ENCODE measurements at places on chromosomes 16 and 17.

- peak; percentile 39 for DNase-seq
These were observed 41.8 kb downstream of the KCNJ12 start for GRCh38 chr17:21417921-21418320.

- DNase-seq = no peak
These were observed 208.9 kb downstream of the RBFOX3 start for GRCh38 chr17:79401704-79402674.

GRCh38 chr16:87176735-87177134 lies 140.5 kb downstream of the C16orf95 start:
- DNase-seq = no peak

DNA sequence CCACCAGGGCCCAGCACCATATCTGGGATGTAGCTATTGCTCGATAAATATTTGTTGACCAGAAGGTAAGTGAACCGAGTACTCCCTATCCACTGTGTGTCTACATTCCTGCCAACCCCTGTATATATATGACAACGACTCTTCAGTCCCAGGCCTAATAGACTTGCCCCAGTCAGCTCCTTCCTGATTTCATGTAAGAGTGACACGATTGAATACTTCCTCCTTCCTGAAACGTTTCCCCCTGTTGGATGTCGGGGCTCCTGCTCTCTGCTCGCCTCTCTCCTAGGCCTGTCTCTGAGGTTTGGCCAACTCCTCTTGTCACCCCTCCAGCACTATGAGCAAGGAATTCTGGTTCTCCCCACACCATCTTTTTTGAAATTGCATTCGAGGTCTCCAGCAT lies 178.9 kb downstream of the PRKCA start:
- no peak for DNase-seq

GRCh38 chr16:35747658-35748455 lies 2288.4 kb downstream of the TP53TG3F start:
- DNase-seq = no peak

GRCh38 chr17:45302649-45303173 lies 14.1 kb downstream of the MAP3K14 start:
- no peak for DNase-seq

DNA sequence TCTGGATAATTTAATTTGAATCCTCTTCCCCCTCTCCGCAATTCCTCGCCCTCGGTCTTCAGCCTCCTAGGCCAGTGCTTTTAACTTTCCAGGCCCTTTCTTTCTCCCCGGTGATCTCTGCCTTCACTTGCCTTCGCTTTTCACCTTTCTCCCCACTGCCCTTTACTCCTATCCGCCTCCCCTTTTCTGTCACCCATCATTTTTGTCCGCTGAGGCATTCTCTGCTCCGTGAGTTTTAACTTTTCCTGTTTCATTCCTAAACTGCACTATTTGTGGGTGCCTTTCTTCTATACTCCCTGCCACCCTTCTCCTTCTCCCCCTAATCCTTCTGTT lies 729 bp downstream of the LONP2 start:
- no peak for DNase-seq

- peak; percentile 86 for DNase-seq
These were observed at the start of gene SETD6 for GRCh38 chr16:58515125-58515870. Gene SETD6, plus strand, starts transcription at chr16:58515517. Its CDS starts 21 bp downstream, at chr16:58515538.

GRCh38 chr16:26598998-26599784 lies 467.5 kb upstream of the C16orf82 start:
- DNase-seq = no peak

DNA sequence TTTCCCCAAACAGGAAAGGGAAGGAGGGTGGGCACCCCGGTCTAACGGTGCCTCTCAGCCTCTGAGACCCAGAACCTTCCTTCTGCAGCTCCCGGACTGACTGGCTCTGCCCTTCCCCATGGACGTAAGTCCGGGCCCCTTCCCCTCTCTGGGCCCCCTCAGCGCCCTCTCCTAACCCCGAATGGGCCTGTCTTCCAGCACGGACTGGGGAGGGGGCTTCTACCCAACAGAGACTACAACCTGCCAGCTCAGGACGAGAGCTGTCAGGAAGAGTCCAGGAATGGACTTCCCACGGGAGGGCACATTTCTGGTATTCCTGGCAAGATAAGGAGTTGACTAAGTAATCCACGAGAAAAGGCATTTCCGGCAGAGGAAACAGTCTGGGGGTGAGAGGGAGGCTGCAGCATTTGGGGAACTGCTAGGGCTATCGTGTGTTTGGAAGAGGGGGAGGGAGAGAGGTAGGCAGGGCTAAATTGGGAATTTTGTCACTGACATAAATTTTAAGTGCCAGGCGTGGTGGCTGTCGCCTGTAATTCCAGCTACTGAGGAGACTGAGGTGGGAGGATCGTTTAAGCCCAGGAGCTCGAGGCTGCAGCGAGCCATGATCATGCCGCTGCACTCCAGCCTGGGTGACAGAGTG lies 12.1 kb upstream of the ALDOA start:
- no peak for DNase-seq

GRCh38 chr16:17470182-17470907 lies 415 bp downstream of the XYLT1 start:
- DNase-seq = no peak

DNA sequence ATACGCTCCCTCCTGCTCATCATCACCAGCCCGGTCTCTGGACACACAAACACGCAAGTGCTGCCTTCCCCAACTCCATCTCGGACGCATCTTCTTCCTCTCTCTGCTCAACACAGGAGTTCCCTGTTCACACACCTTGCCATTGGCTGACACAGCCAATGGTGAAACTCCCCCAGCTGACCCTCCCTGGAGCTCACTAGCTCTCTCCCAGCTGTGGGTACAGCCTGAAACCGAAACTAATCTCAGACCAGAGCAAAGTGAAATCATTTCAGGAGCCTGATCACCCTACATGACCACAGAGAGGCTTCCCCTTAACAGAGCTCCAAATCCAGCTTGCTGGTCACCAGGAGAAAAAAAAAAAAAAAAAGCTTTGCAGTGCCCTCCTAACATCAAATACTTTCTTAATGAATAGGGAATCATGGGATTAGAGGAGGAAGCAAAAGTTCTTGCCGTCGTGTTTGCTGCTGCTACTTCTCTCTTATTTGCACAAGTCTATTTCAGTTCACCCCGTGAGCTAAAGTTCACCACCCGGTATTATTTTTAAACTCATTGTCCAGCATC lies 8.3 kb downstream of the CUEDC1 start:
- no peak for DNase-seq

DNA sequence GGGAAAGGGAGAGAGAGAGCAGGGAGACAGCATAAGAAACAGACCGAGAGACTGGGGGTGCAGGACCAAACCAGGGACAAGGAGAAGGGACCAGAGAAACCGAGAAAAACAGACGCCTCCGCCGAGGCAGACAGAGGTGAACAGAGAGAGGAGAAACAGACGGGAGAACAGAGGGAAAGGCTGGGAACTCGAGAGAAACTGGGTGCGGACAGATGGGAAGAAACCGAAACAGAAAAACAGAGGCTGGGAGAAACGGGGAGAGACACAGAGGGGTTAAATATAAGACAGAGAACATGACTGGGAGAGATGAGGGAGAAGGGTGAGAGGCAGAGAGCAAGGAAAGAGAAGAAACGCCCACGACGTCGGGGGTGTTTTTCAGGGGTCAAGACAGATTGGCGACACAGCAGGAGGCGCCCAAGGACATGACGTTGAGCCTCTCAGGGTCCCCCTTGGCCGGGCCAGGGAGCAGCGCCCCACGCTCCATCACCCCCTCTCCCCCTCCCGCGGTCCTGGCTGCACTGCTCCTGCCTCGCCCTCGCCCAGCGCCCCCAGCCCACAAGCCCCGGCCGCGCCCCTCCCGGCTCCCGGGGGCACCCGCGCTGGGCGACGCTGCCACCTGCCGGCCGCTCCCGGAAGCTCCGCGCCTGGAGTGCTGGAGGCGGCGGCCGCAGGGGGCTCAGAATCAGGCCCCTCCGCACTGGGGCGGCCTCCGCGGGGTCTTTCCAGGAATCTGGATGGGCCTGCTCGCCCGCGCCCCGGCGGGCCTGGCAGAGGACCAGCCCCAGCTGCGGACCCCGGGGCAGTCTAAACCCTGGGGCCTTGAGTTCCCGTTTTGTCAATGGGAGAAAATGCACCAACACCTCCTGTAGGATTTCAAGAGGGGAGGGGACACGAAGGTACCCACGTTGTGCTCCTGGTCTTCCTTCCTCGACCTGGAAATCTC lies 1.3 kb upstream of the TMEM92 start:
- no peak for DNase-seq

GRCh38 chr17:1515640-1516387 lies 598 bp downstream of the INPP5K start:
- no peak for DNase-seq

GRCh38 chr16:10635365-10636021 lies 55.1 kb upstream of the EMP2 start:
- DNase-seq = no peak

DNA sequence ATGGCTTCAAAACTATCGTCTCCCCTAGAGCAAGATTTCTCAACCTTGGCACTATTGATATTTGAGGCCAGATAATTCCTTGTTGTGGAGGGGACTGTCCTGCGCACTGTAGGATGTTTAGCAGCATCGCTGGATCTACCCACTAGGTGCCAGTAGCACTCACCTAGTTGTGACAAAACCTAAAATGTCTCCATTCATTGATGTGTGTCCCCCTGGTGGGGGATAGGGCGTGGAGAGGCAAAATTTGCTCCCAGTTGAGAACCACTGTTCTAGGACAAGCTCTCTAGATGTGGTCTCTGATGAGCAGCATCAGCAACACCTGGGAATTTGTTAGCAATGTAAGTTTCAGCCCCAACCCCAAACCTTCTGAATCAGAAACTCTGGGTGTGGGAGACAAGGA lies 259.0 kb downstream of the XYLT1 start:
- no peak for DNase-seq

GRCh38 chr16:23124315-23124714 lies 24.9 kb downstream of the USP31 start:
- no peak for DNase-seq

DNA sequence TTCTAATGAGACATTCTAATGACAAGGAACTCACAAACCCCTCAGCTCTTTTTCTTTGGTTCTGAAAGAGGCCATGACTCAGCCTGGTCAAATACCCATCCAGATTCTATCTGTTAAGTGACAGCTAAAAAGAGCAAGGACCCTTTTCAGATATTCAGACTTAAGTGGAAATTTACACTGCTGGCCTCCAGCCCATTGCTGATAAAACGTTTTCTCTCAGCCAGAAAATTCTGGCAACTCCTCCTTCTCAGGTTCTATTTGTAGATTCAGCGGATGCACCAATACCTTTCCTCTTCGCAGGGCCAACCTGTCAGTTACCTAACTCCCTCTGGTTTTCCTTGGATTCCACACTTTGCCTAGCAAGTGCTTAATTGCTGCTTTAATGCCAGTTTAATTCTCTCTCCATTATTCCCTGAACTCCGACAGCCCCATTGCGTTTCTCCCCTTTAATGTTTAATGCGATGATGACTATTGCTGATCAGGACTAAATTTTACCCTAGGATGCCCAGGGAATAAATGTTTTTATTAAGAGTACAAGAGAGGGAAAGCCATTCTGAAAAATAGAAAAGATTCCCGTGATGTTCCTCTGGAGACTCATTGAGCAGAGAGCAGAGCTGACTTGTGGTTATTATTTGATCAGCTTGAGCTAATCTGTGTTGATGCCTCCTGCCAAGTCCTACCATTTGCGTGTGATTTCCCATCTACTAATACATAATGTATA lies 35.9 kb upstream of the TOM1L1 start:
- DNase-seq = no peak

DNA sequence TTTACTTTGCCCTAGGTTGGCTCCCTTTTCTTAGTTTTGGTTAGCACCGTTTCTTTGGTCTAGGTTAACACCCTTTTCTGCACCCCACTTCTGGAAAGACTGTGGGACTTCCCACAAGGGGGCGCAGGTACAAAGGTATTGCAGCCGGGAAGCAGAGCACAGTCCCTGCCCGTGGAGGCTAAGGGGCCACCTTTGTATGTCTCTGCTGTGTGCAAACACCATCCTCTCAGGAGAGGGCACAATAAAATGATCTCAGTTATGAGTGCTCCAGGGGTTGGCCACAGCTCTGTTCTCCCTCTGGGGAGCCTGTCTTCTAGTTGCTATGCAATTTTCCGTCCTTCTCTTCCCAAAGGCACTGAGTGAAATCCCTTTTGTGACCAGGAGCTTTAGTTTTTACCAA lies 28.4 kb upstream of the TMC5 start:
- DNase-seq = peak; percentile 70

GRCh38 chr17:76671912-76672262 lies 28.3 kb upstream of the ST6GALNAC1 start:
- DNase-seq = no peak

GRCh38 chr17:78592991-78593329 lies 15.8 kb upstream of the DNAH17 start:
- no peak for DNase-seq

- DNase-seq = no peak
These were observed 15.1 kb upstream of the DHX8 start for GRCh38 chr17:43468691-43469139.

DNA sequence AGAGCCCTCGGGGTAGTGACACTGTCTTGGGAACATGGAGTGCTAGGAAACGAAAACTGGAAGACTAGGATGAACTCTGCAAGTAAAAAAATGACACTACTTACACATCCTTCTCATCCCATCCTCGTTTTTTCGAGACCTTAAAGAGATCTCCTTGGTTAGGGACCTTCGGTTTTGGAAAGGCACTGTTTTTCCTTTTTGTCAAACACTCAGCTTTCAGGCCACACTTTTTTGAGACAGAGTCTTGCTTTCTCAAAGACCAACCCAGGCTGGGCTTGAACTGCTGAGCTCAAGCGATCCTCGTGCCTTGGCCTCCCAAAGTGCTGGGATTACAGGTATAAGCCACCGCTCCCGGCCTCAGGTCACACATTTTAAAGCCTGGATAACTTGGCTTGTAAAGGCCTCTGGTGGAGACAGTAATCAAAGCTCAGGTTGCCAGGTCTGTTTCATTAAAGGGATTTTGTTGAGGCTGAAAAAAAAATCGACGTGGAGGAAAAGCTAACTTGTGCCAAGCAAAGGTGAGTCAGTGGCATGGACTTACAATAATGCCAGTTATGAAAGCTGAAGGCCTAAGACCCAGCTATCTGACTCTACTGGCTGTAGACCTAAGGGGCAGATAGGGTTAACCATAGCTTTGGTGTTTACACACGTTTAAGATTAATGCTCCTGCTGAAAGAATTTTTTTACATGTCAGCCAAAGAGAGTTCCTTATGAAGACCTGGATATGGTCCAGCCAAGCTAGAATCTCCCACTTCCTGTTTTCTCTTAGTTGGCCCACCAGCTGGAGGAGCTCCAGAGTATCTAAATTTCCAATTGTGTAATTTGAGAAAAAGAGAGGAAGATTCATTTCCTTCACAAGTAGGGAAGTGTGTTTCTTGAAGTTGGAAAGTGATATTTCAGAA lies 823 bp downstream of the NBR1 start:
- DNase-seq = peak; percentile 52

DNA sequence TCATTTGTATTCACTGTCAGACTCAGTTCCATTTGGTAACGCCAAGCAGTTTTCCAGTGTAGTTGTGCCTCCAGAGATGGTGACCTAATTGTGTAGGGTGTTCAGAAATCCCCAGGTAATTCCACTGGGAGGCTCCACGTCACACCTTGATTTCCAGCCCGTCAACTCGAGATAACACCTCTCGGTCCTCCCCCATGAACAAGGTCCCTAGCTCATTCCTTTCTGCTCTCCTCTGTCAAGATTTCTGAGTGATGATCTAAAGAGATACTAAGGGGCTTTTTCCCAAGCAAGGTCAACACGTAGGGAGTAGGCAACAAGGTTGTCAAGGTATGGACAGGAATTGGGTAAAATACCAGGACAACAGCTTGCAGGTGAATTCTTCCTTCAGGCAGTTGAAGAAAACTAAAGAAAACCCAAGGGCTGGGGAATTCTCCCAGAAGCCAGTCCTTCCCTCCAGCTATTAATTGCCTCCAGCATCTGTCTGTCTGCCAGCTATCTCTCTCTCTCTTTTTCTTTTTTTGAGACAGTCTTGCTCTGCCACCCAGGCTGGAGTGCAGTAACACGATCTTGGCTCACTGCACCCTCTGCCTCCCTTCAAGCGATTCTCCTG lies 31.4 kb downstream of the GPRC5B start:
- no peak for DNase-seq

- DNase-seq = no peak
These were observed 8.4 kb downstream of the LMF1 start for GRCh38 chr16:962366-962765.

Measured in breast epithelium (tissue), 4 donors.